Hematopoietic multipotent progenitor cell treated with erythropoietin and hydrocortisone succinate and interleukin-3 and kit ligand, for 8 days (in vitro differentiated cells): ENCODE measurements at places on chromosomes 13 and 19.

- no peak for DNase-seq
Observed at GRCh38 chr13:91238036-91238435, 109.5 kb upstream of the MIR17HG start.

GRCh38 chr13:64912141-64912540 is 2318.0 kb downstream of the PCDH9 start:
- DNase-seq: no peak

- DNase-seq: peak; percentile 54
Observed at GRCh38 chr13:23870356-23871140, 18.7 kb downstream of the MIPEP start.

GRCh38 chr13:98746968-98747367 is 5.5 kb downstream of the SLC15A1 start:
- no peak for DNase-seq

- no peak for DNase-seq
Observed at GRCh38 chr13:51158365-51158764, 47.3 kb upstream of the C13orf42 start.

DNA sequence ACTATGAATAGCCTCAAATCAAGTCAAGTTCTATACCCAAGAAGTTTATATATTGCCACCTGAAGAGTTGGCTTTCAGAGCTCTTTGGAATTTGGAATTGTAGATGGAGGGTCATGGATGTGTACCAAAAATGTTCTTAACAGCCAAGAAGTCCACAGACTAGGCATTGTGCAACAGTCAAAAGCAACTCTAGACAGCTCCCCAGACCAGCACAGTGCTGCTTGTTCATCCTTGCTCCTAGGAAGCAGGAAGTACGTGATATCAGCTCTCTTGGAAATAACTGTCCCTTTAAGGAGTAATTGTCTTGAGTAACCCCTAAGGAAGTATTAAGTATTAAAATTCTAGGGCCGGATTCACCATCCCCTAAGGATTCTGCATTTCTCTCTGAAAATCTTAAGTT is 30.7 kb upstream of the IL17D start:
- DNase-seq: no peak

DNA sequence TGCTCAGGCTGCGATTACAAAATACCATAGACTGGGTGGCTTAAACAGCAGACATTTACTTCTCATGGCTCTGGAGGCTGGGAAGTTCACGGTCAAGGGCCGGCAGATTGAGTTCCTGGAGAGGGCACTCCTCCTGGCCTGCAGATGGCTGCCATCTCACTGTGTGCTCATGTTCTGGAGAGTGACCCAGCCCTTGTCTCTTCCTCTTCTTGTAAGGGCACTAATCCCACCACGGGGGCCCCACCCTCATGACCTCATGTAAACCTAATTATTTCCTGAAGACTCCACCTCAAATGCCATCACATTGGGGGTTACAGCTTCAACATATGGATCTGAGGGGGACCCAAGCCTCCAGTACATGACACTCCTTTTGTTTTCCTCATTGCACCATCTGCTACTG is 56.0 kb upstream of the CLDN10 start:
- no peak for DNase-seq

GRCh38 chr19:7830272-7830771 is 304 bp downstream of the EVI5L start:
- DNase-seq: no peak

DNA sequence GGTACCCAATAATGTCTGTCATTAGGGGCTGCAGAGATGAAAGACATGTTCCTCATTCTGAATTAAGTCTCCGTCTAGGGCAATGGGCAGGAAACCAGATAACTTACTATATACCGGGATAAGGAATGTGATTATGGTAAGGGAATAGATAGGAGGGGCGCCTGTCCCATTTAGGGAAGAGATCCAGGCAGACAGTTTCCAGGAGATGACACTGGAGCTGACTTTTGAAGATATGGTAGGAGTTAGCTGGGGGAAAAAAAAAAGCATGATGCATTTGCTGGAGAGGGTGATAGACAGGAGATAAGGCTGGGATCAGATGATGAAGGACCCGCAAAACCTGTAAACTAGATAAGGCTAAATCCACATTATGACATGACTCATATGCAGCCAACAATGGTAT is 340.7 kb downstream of the DCT start:
- no peak for DNase-seq

DNA sequence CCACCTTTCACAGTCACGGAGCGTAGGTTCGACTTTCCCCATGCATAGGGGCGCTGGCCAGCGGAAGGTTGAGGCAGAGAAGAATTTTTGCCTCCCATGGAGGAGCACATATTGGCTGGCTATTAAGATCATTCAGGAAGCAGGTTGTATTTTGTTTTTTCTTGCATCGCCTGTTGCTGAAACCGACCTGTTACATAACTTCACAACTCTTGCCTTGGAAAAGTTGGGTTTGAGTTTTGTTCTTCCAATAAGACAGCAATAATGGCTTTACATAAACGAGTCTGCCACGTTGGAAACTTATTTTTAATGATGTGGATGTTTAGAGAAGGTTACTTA is 1.4 kb downstream of the UPF1 start:
- DNase-seq: peak; percentile 8

GRCh38 chr19:50285833-50286232 is 43.3 kb downstream of the KCNC3 start:
- DNase-seq: no peak

- DNase-seq: peak; percentile 23
Observed at GRCh38 chr13:65966991-65967451, 1263.1 kb downstream of the PCDH9 start.

- DNase-seq: no peak
Observed at GRCh38 chr19:1510442-1510806, 2.4 kb downstream of the ADAMTSL5 start.

DNA sequence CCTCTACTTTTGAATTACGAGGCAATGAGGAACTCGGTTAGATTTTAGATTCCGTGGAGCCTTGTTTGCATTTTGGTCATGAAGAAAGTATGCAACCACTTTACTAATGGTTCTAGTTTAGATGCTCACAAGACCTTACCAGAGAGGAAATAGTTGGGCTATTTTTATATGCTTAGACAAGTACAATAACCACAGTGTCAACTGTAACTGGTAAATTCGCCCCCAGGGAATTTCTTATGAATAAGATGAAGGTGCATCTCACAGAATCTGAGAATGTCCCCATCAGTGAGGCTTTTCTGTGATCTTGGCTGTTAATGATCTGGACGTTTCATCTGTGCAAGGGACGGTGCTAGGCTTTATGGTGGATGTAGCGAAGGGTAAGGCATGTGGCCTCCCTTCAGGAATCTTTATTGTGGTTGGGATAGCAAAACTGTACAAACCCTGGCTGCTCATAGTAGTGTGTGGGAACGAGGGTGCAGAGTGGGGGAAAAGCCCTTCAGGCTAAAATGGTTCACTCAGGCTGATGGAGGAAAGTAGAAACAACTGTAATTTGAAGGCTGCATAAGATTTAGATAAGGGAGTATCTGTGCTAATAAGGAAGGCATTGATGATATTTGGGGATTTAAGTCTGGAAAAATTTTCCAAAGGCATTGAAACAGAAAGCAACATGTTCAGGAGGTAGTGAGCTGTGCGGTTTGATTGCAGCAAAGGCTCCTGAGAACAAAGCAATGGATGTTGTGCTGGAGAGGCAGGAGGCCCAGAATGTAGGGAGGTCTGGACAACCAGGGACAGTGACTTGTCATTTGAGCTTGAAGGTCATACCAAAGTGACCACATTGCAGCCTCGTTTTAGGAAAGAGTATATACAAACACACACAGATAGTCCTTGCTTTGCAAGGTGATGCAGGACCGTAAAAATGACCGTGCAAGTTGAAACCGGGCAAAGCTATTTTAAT is 28.4 kb downstream of the UBAC2 start:
- DNase-seq: no peak

DNA sequence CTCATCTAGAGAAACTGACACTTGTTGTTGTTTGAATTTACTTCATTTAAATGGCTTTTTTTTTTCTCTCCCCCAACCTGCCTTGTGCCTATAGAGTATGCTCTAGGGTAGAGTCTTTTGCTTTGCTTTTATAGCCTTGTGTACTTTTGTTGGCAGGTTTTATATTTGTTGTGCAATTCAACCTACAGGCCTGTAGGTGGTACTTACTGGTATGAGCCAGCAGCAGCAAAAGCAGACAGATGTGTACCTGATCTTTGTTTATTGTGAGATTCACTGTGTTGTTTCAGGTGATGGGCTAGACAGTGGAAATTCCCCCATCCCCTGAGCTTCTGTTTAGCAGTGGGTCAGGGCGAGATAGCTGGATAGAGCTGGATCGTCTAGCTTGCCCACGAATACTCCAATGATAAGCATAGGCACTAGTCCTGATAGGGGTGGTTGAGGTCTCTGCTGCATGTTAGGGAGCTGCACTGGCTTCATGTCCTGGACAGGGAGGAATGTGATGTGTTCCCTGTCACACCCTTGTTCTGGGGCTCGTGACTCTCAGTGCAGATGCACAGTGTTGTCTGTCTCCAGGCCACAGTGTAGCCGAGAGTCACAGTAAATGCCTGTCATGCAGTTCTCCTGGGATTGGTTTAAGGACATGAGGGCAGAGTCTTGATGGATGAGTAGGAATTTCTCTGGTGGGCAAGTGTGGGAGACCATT is 21.3 kb downstream of the DNAJC3 start:
- peak; percentile 37 for DNase-seq

DNA sequence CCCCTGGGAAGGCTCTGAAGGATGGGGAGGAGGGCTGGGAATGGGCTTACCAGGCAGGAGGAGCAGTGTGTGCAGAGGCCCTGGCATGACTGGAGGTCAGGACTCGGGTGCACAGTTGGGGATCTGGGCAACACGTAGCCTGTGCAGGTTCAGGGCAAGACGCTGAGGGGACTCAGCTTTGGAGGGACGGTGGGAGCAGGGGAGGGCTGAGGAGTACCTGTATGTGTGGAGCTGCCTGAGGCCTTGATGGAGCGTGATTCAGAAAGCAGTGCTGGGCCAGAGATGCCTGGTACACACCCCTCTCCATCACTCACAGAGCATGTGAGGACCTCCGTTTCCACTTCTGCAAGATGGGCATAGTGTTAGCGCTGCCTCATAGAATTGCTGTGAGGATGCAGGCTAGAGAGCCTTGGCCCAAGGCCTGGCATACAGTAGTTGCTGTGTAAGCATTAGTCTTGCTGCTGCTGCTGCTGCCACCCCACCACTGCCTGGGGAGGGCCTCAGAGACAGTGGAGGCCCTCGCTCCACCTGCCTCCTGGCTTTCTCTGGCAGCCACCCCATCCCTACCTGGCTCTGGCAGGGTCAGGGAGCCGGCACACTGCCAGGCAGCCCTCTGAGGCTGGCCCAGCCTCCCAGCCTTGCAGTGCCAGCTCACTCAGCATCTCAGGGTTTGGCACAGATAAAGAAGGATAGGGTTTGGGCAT is 2.4 kb downstream of the PAK4 start:
- DNase-seq: no peak

GRCh38 chr19:31416548-31416947 is 67.3 kb upstream of the TSHZ3 start:
- DNase-seq: no peak

GRCh38 chr13:59790626-59791025 is 373.1 kb downstream of the DIAPH3 start:
- DNase-seq: no peak

DNA sequence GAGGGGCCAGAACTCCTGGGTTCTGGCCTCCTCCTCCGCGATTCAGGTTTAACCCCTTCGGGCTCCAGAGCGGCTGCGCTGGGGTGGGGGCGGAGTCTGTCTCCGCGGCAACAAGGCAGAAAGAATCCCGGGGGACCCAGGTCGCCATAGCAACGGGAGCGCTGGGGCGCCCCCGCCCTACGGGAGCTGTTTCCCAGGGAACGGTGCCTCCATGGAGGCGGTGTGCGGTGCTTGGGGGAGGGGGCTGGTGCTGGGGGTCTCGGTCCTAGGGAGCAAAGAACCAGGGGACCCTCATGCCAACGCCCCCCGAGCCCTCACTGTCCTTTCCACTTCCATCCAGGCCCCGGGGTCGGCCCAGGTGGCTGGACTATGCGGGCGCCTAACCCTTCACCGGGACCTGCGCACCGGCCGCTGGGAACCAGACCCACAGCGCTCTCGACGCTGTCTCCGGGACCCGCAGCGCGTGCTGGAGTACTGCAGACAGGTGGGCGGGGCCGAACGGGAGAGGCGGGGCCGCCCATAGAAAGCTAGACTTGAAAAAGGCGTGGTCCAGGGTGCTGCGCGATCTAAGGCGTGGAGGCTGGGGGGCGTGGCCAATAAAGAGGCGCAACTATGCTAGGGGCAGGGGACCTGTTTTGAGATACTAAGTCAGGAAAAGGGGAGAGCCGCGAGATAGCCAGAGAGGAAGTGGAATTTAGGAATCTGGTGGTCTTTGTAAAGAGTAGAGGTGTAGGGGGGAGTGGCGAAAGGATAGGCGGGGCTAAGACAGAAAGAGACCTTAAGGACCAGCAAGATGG is 1.2 kb downstream of the APLP1 start:
- DNase-seq: peak; percentile 90

DNA sequence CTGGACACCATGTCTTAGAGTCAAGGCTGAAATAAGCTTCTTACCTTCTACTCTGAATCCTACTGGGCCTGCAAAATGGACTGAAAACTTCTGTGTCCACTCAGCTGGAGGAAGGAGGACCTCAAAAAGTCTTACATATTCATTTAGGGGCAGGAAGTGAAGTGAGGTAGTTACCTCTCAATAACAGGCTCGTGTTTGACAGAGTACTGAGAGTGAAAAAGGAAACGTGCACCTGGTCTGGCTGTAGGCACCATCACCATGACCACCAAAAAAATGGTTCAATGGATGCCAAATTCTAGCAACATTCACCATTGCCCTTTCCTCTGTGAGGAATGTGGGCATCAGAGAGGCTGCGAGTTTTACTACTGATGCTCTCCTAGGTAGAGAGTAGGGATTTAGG is 176.2 kb downstream of the RFC3 start:
- no peak for DNase-seq

DNA sequence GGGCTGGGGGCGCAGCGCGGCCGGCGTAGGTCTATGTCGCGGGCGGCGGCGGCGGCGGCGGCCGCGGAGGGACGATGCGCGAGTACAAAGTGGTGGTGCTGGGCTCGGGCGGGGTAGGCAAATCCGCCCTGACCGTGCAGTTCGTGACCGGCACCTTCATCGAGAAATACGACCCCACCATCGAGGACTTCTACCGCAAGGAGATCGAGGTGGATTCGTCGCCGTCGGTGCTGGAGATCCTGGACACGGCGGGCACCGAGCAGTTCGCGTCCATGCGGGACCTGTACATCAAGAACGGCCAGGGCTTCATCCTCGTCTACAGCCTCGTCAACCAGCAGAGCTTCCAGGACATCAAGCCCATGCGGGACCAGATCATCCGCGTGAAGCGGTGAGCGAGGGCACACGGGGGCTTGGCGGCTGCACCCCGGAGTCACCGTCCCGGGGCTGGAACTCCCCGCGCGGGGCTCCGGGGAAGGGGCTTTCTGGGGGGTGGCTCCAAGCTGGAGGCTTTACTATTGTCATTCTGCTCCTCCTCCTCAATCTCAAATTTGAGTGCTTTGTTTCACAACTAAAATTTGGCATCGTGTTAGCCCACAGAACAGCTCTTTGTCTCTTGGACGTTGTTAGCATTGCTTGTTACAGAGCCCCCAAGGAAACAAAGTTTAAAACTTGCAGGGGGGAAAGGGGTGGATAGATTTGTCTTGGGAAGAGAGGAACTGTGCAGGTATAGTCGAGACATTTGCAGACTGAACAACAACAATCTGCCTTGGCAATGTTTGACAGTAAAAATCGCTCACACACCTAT is 630 bp downstream of the RAP2A start:
- DNase-seq: peak; percentile 29

GRCh38 chr19:55133639-55134444 is 15.2 kb downstream of the TNNT1 start:
- no peak for DNase-seq

GRCh38 chr13:49097374-49097773 is 121.7 kb downstream of the FNDC3A start:
- no peak for DNase-seq
